ENCODE measurements at places on chromosomes 5 and 9.

GRCh38 chr5:74587890-74588289, 52.6 kb downstream of the ENC1 start:
- no peak for DNase-seq

GRCh38 chr5:40479939-40480338, 199.8 kb upstream of the PTGER4 start:
- DNase-seq: no peak

DNA sequence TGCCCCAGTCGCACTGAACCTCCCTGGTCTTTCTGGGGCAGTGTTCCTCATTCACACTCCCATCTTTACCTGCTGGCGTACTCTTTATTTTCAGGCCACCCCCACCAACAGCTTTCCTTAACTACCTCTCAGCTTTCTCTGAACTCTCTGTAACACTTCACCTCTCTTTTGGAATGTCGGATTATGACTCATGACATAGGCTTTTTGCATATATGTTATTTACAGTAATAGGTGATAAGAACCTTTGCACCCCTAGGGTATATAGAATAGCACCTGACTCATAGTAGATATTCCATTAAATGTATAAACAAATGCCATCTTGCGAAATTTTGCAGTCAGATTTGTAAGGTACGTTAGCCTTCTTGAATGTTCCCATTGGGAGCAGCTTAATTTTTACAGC, 52.9 kb upstream of the MIER3 start:
- no peak for DNase-seq

DNA sequence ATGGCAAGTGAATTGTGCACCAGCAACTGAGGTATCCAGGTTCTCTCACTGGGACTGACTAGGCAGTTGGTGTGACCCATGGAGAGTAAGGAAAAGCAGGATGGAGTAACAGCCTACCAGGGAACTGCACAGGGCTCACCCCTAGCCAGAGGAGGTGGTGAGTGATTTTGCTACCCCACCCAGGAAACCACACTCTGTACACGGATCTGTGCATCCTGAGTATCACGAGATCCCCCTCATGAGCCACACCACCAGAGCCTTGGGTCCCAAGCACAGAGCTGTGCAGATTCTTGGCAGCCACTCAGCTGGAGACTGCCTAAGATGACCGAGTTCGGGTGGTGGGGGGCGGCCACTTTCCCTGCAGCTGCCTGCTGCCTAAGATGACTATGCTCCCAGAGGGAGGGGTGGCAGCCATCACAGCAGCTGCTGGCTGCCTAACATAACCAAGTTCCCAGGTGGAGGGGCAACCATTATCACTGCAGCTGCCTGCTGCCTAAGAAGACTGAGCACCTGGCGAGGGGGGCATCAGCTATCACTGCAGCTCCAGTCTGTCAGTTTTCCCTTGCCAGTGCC, 48.4 kb upstream of the EFNA5 start:
- DNase-seq: no peak

GRCh38 chr9:5587024-5587423, 41.9 kb upstream of the RIC1 start:
- no peak for DNase-seq

- no peak for DNase-seq
Measured at GRCh38 chr9:37528652-37529471, 43.1 kb downstream of the POLR1E start.

DNA sequence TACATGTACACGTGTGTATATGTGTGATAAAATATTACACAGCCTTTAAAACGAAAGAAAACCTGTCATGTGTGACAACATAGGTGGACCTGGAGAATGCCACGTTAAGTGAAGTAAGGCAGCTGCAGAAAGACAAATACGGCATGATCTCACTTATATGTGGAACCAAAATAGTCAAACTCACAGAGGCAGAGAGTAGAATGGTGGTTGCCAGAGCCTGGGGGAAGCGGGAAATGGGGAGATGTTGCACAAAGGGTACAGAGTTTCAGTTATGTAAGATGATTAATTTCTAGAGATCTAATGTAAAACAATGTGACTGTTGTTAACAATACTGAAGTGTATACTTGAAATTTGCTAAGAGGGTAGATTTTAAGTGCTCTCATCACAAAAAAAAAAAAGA, 34.8 kb downstream of the ADAMTS12 start:
- no peak for DNase-seq

GRCh38 chr5:25955337-25955736, 1083.0 kb downstream of the CDH9 start:
- no peak for DNase-seq

- DNase-seq: no peak
Measured at GRCh38 chr5:170248172-170248930, 15.6 kb downstream of the C5orf58 start.

DNA sequence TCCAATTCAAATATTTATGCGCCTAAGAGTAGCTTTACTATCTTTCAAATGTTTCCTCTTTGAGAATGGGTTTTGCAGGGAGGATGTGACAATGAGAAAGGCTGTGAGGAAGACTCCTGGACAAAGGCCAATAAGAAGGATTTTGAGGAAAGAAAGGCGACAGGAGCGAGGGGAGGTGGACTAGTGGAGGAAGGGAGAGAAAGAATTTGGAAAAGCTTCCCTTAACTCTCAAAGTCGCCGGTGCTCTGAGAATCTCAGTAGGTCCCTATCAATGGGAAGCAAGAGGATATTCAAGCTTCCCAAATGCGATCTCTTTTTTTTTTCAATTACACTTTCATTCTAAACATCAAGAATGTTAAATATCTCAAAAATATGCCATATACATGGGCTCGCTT, 2.8 kb upstream of the CDC20B start:
- DNase-seq: no peak

GRCh38 chr5:108730617-108731340, 16.9 kb upstream of the FER start:
- no peak for DNase-seq

DNA sequence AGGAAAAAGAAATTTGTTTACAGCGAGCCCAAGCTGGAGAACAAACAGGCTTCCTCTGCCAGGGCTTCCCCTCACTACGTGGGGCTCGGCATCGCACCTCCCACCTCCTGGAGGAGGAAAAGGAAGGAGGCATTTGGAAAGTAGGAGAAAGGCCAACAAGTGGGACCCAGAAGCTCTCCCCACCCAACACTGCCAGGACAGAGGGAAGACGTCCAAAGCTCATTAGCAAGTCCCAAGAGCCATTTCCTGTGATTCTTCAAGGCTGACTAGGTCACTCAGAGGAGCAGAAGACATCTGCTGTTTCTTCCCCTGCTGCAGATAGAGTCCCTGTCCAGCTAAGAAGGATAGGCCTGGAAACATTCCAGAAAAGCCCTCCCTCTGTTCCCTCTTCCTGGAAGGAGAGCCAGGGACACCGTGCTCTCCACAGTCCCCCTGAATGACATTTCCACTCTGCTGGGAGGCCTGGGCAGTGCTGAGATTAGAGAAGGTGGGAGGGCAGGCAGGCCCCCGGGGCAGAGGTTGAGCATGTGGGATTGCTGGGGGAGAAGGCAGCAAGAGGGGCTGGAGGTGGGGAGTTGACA, 57.0 kb upstream of the NEURL1B start:
- no peak for DNase-seq

GRCh38 chr9:123387686-123388085, 31.7 kb downstream of the CRB2 start:
- no peak for DNase-seq

GRCh38 chr9:3508521-3509291, 17.1 kb downstream of the RFX3 start:
- peak; percentile 23 for DNase-seq

DNA sequence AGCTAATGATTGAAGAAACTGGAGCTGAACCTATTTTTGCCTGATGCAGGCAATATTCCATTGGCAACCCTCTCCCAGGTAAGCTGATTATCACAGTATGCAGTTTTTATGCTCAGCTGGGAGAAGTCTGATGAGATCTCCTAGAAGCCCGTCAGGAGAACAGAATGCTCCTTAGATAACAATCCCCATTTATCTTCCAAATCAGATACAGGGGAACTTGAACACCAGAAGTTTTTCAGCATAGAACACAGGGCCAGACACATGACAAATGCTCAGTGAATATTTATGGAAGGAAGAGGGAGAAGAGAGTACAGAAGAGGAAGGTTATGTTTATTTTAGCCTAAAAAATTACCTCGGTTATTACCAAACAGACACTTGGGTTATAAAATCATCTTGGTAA, 37.9 kb downstream of the CFAP90 start:
- DNase-seq: no peak

GRCh38 chr5:16784843-16785791, 151.0 kb downstream of the MYO10 start:
- DNase-seq: no peak

- no peak for DNase-seq
Measured at GRCh38 chr5:14199902-14200301, 56.8 kb downstream of the TRIO start.

DNA sequence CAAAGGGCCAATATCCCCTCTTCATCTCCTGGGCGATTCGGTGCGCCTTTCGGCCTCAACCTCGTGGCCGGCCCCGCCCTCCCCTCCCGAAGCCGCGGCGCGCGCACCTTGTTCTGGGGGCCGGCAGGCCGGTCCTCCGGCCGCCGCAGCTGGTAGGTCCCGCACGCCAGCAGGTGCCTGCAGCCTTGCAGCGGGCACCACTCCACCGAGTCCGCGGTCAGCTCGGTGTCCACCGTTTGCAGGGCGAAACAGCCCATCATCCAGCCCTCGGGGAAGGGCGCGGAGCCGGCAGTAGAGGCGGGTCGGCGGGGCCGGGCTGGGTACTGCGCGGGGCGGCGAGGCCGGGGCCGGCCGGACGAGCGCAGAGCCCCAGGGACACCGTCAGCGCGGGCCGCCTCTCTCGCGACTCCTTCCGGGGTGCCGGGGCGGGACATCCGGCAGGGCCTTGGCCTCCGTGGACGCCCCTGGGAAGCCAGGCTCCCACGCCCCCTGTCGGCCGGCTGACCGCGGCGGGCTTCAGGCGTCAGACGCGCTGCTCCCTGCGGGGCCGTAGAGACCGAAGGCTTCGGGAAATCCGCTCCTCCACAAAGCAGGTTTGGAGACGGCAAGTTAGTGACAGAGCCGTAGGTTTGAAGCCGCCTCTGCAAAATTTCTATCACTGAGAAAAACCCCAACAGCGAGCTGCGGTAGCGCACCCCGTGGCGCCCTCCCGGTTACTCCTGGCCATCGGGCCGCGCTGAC, at the start of gene DPH7:
DPH7 (minus strand) TSS at position 408 of the 741 bp plus-strand sequence; CDS start at position 260, 148 bp downstream.
- DNase-seq: peak; percentile 86

GRCh38 chr5:161400583-161400982, 145.9 kb downstream of the GABRB2 start:
- no peak for DNase-seq

GRCh38 chr9:97367729-97368128, 44.2 kb upstream of the TDRD7 start:
- DNase-seq: no peak

- no peak for DNase-seq
Measured at GRCh38 chr9:20582150-20582549, 40.1 kb downstream of the MLLT3 start.

- DNase-seq: no peak
Measured at GRCh38 chr9:16048129-16048528, 495.3 kb downstream of the CCDC171 start.

DNA sequence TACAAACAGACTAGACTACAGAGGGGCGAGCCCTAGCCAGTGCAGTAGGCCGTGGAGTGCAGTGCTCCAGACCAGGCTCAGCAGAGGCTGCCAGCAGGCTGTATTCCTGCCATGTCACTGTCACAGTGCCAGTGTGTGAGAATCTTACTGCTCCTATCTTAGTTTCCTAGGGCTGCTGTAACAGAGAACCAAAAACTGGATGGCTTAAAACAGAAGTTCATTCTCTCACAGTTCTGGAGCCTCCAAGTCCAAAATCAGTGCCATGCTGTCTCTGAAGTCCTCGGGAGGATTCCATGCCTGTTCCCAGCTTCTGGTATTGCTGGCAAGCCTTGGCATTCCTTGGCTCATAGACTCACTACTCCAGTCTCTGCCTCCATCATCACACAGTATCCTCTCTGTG, 75.0 kb upstream of the SAP30L start:
- no peak for DNase-seq

GRCh38 chr5:36637101-36637500, 30.7 kb downstream of the SLC1A3 start:
- DNase-seq: no peak

GRCh38 chr5:2259494-2260107, 376.9 kb upstream of the IRX4 start:
- no peak for DNase-seq

- DNase-seq: no peak
Measured at GRCh38 chr5:52673495-52673894, 114.2 kb upstream of the ITGA1 start.

GRCh38 chr5:82772281-82772680, 304.9 kb downstream of the TMEM167A start:
- no peak for DNase-seq

GRCh38 chr5:40481241-40481640, 198.5 kb upstream of the PTGER4 start:
- DNase-seq: no peak

DNA sequence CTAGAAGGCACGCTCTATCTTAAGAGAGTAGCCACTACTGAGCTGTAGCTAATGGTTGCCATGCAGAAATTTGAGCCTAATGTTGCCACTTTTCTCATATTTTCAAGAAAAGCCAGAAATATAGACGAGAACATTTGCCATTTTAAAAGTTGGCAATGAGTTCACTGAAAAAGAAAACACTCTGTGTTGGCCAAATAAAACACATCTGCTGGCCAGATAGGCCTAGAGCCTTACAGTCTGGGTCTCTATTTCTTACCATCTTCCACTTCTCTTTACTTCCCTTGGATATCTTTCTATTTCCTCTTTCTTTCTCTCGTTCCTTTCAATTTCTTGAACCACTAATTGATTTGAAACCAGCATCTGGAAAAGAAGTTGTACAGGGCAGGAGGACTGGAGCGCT, 36.6 kb upstream of the VCAN start:
- no peak for DNase-seq

DNA sequence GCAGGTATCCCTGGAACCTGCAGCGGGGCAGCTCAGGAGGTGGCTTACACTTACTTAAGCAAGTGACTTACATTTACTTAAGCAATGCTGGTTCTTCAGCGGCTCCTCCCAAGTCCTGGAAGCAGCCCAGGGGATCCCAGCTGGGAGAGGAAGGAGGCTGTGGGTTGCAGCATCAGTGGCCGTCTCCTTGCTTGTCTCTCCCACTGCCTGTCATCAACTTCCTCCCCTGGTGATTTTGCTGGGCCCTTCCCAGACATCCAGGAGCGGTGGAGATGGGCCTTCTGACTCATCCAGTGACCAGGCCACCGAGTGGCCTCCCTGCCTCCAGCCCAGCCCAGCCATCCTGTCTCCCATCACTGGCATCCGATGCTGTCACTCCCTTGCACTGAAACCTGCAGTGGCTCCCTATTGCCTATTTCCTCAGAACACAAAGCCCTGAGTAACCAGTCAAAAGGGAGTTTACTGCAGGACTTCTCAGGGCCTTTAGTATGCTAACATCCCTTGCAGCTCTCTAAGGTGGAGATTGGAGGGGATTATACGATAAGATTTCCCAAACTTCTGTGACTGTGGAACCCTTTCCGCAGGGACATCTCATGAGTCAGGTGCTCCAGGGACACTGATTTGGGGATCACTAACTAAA, 155.9 kb upstream of the PHYKPL start:
- no peak for DNase-seq

GRCh38 chr5:75279321-75279720, 42.6 kb upstream of the ANKRD31 start:
- DNase-seq: no peak

GRCh38 chr5:137667341-137667740, 68.5 kb downstream of the KLHL3 start:
- no peak for DNase-seq

Measured in KG1 (cell line).